ENCODE measurements at places on chromosomes 16 and 17.

GRCh38 chr17:75341784-75342486 lies 52.7 kb upstream of the SLC25A19 start:
- no peak for DNase-seq

- DNase-seq, result no peak
Measured at GRCh38 chr17:40522250-40522960, 21.0 kb upstream of the TNS4 start.

- DNase-seq, result no peak
Measured at GRCh38 chr16:8816967-8817655, 19.5 kb downstream of the PMM2 start.

DNA sequence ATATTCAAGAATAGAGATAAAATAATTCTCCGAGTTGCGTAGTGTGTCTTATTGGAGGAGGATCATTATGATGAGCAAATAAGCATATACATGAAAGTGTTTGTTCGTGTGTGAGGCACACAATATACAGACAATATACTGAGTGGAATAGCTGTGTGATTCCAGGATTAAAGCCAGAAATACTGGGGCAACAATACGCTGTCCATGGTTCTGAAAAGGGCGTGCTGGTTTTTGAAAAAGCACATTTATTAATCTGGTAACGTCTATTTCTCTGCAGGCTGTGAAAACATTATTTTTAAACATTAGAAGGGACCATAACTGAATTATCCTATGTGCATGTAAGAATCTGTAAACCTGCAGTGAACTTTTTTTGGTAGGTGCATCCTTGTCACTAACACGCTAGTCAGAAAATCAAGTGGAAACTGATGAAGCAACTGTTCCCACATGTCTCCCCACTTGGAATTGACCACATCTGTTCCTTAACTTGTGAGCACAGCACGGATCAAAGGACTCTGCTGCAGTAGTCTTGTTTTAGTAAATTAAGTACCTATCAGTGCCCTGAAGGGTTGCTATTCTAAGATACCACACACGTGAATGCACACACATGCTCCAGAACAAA lies 346.0 kb downstream of the GRIN2A start:
- DNase-seq, result no peak

- DNase-seq, result no peak
Measured at GRCh38 chr17:8628609-8629169, 1.8 kb downstream of the MYH10 start.

- DNase-seq, result no peak
Measured at GRCh38 chr16:69131167-69131838, 1.1 kb downstream of the CHTF8 start.

- no peak for DNase-seq
Measured at GRCh38 chr16:51950118-51950780, 596.7 kb downstream of the TOX3 start.

- DNase-seq, result no peak
Measured at GRCh38 chr17:2190014-2190413, 113.6 kb downstream of the SMG6 start.

DNA sequence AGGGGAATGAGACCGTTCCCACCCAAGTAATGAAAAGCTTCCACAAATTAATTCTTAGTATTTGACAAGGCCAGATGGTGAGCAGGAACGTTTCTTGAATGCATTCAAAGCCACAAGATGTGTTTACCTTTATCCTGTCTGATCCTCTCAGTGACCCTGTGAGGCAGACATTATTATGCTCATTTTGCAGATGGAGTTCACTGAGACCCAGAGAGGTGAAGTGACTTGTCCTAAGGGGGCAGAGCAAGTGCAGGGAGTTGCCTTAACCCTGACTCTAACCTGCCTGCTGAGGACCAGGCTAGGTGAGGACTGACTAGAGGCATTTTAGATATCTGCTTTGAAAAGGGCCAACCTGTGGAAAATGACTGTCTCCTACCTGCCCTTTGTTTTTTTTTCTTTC lies 156.7 kb downstream of the HAPSTR1 start:
- DNase-seq, result no peak

- no peak for DNase-seq
Measured at GRCh38 chr17:45742251-45742650, 41.9 kb upstream of the CRHR1 start.

- no peak for DNase-seq
Measured at GRCh38 chr17:42392692-42393415, 4.6 kb upstream of the STAT3 start.

DNA sequence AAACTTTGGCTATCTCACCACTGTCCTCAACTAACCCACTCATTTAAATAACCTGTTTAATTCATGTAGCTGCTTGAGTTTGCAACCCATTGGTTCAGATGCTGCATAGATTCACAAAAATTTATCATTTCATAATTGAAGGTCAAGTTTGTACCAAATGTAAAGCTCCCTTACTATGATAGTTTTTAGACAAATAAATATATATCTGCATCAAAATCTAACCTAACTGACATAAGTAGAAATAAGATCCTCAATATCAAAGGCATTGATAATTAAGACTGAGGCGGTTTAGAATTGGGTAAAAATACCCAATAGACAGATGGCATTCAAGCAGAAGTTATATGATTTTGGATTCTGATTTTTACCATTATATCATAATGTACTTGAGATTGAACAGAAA lies 132.9 kb upstream of the NACA2 start:
- DNase-seq, result no peak

GRCh38 chr17:40809721-40810421 lies 10.1 kb upstream of the KRT28 start:
- no peak for DNase-seq

DNA sequence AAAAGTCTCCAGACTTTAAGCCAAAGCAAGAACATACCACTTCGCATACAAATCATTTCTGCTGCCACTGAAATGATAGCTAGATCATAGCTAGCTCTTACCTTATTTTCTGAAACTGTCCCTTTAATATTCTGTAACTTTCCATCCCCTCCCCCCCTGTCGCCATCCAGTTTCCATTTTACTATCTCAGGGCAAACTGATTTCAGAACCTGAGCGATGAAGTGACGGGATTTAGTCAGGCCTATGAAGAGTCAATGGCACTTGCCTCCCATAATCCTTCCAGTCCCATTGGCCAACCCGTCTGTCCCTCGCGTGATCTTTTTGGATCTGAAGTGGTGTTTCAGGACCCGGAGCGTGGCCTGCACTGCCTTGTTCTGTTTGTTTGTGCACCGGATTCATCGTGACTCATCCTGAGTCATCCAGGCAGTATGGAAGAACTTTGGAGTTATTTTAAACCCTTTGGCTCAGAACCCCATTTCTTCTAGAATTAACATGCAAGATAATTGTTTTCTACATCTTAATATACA lies 199.8 kb upstream of the CHMP6 start:
- DNase-seq, result no peak
